AG09309 (cell line): ENCODE measurements at places on chromosomes 5 and 9.

GRCh38 chr5:19855453-19855852 lies 132.5 kb downstream of the CDH18 start:
- DNase-seq, result no peak

- DNase-seq, result peak; percentile 73
Observed at GRCh38 chr5:80125962-80126480, 90.9 kb downstream of the THBS4 start.

DNA sequence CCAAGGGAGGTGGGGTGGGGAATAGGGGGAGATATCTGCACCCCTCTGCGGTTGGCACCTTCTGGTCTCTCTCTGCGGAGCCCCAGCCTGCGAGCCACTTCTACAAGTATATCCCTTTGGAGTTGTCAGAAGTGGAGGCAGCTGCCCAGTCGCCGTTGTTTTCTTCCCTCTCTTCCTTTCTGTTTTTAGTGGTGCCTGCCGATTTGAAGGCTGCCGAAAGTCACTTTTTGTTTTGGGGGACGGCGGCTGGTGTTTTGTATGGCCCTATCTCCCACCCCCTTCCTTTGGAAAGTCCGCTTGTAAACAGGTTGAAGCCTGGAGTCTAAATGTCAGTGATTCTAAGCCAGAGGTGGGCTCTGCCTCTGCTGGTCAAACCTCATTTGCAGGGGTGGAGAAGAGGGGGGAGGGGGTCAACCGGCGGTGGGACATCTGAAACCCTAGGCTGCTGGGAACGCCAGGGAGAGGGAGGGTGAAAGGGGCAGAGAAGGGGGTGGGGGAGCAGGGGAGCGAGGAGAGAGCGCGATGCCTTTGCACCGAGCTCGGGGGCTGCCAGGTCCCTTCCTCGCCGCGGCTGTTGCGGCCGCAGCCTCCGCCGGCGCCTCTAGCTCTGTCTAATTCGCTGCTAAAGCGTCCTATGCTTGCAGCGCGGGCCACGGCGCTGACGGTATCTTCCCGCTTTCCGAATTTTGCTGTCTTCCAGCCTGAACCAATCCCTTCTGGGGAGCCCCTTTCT lies at the start of gene FGF10:
Gene FGF10, minus strand, starts transcription at position 331 of the 733 bp plus-strand sequence. CDS start 738 bp downstream, outside the sequence.
- no peak for DNase-seq

- DNase-seq, result no peak
Observed at GRCh38 chr5:177018341-177018740, 4.2 kb upstream of the ZNF346 start.

DNA sequence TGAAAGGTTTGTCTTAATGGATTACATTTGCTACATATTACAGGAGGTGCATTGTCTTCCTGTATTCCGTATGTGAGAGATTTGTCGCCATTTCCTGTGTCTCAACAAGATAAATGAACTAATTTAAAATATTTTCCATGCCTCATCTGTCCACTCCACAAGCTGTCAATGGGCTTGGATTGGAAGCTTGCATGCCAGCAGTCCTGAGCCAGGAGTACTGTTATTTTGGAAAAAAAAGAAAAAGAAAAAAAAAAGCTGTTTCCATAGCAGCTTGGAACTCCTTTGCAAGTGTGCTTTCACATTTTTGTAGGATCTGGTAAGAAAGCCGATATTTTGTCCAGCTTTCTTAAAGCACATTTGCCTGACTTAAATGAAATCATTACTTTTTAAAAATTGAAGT lies 330.8 kb downstream of the KDM4C start:
- no peak for DNase-seq

DNA sequence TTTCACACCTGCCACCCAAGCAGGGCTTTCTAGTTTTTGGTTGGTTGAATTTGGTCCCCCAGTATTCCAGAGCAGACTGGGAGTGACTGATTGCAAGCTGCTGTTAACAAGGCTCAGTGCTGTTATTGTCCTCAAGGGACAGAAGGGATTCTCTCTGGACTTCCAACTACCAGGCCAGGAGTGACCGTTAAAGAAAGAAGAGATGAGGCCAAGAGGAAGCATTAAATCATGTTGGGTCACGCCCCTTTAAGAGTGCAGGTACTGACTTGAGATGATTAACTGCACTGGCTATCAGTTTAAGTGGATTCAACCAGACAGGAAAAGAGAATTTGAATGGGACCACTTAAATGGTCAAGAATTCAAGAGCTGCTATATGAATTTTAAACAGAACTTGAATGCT lies 220.8 kb upstream of the PCSK5 start:
- no peak for DNase-seq

- no peak for DNase-seq
Observed at GRCh38 chr5:68181039-68181599, 34.4 kb upstream of the PIK3R1 start.
